ENCODE measurements at places on chromosomes 16 and 17.

GRCh38 chr16:75043175-75043895 lies 44.5 kb downstream of the ZNRF1 start:
- DNase-seq: no peak

DNA sequence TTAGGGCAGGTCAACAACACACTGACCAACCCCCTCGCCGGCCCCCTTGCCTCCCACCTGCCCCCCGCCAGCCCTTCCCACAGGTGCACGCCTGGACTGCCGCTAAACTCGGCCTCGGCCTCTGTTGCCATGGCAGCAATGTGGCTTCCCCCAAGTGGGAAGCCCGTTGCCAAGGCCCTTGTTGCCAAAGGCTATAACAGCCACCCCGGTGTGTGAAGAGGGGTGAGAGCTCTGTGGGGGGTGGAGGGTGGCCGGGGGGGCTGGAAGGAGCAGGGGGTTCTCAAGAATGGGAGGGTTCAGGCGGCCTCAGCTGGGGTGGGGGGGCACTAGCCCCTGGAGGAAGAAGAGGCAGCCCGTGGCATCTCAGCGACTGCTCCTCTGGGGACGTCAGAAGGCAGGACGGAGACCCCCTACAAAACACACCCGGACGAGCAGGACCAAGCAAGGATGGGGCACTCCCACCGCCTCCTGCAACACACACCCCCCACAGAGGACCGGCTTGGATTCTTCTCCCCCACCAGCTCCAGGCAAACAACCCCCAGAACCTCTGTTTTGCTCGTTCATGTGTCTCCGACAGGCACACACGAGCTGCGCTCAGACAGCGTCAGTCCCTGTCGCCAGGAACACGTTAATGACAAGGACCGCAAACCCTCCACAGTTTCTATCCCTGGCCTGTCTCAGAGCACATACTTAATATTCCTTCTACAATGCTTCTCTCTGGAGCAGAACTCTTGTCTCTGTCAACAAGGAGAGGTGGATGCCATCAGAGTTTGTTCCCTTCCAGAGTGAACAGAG lies 55.7 kb downstream of the ABR start:
- DNase-seq: no peak

GRCh38 chr16:1102333-1102700 lies 6.3 kb upstream of the C1QTNF8 start:
- DNase-seq: no peak

GRCh38 chr16:10556236-10556635 lies 24.2 kb downstream of the EMP2 start:
- DNase-seq: no peak

GRCh38 chr17:68701046-68701445 lies 99.9 kb upstream of the FAM20A start:
- DNase-seq: no peak

- DNase-seq: no peak
Observed at GRCh38 chr17:61738249-61738648, 125.1 kb downstream of the BRIP1 start.

- DNase-seq: no peak
Observed at GRCh38 chr16:14497245-14498082, 132.6 kb downstream of the PARN start.

DNA sequence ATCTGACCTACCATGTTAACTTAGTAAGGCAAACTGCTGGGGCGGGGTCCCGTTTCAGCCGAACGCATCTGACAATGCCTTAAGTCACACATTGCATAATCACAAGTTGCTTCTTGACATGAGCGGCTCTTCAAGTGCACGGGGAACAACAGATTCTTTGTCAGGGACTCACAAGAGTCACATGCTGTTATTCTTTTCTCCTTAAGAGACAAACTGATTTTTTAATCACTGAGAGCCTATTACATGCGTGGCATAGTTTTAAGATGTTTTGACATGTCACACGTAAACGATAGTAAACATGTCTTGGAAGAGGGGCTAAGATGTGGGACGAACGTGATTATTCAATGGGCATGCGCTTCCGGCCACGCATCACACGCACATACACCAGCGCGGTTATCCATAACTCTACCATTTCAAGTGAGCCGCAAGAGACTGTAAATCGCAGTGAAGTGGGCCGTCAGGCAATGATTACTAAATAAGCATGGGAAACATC lies 63.4 kb downstream of the ADCY9 start:
- DNase-seq: no peak

DNA sequence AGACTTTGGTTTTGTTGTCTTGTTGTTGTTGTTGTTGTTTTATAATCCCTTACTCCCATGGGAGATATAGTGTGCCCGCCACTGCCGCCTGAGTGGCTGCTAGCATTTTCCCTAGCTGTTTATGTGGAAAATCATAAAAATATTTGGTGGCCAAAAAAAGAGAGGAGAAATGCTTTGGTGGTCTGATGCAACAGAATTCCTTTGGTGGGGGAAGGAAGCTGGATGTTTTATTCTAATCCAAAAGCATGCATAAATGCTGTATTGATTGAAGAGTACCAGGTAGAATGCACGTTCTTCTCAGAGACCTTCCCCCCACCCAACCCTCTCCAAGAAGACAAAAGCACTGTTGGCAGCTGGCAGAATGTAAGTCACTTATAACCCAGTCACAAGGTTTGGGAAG lies 93.2 kb downstream of the C17orf67 start:
- DNase-seq: no peak

GRCh38 chr16:19086322-19087199 lies 19.1 kb downstream of the COQ7 start:
- peak; percentile 87 for DNase-seq

GRCh38 chr17:58965221-58965620 lies 141.5 kb downstream of the TRIM37 start:
- DNase-seq: no peak

DNA sequence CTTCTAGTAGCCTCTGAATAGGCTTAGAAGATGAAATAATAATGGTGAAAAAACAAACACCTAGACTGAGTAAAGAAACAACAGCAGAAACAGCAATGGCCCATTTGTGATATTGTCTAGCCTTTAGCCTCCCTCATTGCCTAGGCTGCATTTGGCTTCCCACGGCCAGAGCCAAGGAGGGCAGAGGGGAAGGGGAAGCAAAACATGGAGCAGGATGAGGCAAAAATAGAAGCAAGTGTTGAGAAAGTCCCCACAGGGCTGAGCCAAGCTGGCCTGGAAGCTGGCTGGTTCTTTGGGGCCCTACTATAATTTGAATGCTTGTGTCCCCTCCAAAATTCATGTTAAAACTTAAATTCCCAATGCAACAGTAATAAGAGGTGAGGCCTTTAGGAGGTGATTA lies 60.2 kb upstream of the KSR1 start:
- DNase-seq: no peak

DNA sequence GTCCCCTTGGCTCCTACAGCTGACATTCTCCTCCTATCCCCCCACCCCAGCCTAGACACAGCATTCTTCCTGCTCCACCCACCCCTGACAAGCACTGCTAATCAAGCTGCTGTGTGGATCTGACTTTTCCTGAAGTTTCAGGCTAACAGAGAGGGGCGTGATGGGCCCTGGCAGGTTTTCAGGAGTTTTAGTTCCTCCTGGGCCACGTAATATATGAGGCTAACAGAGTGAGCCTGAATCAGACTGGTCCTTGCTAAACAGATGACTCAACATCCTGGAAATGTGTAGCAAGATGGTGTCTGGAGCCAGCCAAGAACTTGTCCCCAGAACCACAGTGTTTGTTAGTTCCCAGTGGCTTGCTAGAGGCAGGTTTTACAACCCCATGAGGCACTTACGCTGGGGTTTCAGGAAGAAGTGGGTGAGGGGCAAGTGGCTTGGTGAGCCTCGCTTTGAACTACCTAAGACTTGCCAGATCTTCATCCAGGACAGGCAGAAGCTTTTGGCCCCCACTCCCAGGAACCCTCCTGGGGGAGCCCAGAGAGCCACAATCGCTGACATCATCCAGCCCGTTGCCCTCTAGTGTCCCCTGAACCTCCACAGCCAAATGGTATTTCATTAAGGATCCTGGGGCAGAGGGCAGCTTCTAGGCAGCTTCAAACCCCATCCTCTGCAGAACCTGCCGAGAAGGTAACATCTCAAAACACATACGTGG lies 15.9 kb downstream of the TMEM92 start:
- peak; percentile 53 for DNase-seq

GRCh38 chr16:81636298-81636993 lies 142.6 kb upstream of the PLCG2 start:
- DNase-seq: no peak

DNA sequence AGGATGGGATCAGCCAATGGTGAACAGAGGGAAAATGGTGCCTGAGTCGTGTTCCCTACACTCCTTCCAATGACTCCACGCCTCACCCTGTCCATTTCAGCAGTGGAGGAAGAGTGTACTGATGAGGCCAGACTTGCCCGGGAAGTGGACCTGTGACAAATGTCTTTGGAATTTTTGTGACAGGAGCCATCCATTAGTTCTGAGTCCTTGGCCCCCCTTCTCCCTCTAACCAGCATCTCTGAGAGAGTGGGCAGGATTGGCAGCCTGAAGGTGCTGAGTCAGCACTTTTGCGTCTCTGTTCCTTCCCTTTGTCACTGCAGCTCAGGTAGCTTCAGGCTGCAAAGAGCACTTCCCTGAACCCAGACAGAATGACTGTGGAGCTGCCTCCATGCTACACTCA lies 30.8 kb downstream of the BEAN1 start:
- no peak for DNase-seq

DNA sequence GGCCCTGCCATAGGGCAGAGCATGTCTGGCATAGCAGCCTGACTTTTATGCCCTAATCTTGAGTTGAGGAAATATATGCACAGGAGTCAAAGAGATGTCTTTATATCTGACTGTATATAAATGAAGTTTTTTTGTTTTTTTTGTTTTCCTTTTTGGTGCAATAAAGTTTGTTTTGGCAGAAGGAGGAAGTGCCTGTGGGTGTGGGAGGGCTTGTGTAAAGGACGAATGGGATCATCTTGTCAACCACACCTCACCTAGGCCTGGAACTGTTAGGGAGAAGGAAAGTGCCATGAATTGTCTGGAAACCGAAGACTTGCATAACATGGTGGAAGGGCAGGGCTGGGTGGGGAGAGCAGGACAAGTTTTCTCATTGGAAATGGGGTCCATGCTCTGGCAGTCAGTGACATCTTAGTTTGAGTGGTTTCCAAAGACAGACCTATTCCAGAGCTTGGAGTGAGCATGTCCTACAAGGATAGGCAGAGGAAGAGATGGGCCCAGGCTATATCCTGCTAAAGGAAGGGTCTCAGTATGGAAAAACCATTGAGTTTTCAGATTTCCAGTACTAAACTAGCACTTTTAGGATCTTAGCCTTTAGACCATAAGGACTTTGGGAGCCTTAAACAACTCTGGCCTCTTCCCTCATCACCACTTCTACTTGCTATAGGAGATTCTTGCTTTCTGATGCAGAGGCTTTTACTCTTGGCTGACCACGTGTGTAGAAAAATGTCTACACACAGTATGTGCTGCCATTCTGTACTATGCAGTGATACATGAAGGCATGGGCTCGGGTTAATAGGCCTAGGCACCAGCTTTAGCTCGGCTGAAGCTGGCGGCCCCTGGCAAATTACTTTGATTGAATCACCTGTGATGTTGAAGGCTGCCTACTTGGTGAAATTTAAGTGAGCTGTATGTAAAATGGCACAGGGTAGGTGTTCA lies 15.5 kb downstream of the SNF8 start:
- no peak for DNase-seq

Measured in DMS 273 treated with DMSO at 0.1 percent for 48 hours (cell line).